CD4-positive, alpha-beta T cell treated with Interferon gamma for 1 hour (primary cell): ENCODE measurements at places on chromosomes 5 and 9.

DNA sequence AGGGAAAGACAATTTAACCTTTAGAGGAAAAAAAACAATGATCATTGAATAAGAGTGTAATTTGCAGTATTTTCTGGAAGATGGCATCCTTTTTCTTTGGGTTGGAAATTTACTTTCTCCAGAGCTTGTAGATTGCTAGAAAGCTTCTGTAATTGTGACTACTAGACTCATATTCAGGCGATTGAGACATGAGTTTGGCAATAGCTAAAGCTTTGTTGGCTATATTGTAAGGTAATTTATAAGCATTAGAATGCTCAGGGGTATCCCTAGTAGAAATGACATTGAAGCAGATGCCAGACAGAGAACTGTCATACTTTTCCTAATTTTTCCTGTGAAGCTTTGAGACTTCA lies 115.3 kb downstream of the UNC13B start:
- DNase-seq: no peak

DNA sequence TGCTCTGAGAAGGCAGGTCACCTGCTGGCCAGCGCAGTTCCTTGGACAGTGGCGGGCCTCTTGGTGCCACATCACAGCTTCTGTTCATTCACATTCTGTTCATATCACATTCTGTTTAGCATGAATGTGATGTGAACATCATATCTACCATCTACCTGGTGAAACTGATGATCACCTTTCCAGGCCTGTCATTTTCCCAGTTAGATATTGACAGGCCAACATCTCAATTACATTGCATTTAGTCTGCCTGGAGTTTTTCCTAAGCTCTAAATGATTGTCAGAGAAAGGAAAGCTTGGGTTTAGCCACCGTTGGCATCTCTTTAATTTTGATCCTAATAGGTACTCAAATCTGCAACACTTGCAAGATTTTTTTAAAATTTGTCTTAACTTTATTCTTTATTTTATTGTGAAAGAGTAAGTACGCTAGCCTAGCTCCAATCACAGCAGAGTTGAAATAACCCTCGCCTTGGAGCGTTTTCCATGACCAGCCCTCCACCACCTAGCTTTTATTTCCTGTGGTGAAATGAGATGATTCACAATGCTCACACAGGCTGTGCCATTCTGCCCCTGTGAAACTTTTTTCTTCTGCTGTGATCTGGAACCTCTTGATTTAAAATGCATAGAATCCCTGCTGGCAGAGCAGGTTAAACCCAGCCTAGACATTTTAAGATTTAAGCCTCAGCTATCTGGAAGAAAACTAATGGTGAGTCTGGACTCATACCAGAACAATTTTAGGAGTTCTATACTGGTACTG lies 225.0 kb downstream of the ESM1 start:
- no peak for DNase-seq

GRCh38 chr9:122780026-122780425 lies 8.7 kb upstream of the OR5C1 start:
- no peak for DNase-seq

- DNase-seq: no peak
Measured at GRCh38 chr5:176161431-176161830, 76.8 kb upstream of the SIMC1 start.

DNA sequence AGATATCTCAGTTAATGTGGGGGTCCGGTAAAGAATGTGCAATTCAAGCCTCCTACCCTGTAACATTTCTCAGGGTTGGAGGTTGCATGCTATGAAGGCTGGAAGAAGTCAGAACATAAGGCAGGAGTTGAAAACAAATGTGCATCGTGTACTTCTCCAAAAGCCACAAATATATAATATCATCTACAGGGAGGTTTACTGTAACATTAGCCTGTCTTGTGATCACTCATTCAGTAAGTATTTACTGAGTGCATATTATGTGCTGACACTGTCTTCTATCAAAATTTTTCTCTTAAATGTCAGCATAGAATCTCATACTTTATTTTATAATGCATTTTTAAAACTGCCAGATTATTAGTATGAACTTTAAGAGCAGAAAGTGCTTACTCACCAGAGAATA lies 105.6 kb upstream of the ZNF366 start:
- no peak for DNase-seq

DNA sequence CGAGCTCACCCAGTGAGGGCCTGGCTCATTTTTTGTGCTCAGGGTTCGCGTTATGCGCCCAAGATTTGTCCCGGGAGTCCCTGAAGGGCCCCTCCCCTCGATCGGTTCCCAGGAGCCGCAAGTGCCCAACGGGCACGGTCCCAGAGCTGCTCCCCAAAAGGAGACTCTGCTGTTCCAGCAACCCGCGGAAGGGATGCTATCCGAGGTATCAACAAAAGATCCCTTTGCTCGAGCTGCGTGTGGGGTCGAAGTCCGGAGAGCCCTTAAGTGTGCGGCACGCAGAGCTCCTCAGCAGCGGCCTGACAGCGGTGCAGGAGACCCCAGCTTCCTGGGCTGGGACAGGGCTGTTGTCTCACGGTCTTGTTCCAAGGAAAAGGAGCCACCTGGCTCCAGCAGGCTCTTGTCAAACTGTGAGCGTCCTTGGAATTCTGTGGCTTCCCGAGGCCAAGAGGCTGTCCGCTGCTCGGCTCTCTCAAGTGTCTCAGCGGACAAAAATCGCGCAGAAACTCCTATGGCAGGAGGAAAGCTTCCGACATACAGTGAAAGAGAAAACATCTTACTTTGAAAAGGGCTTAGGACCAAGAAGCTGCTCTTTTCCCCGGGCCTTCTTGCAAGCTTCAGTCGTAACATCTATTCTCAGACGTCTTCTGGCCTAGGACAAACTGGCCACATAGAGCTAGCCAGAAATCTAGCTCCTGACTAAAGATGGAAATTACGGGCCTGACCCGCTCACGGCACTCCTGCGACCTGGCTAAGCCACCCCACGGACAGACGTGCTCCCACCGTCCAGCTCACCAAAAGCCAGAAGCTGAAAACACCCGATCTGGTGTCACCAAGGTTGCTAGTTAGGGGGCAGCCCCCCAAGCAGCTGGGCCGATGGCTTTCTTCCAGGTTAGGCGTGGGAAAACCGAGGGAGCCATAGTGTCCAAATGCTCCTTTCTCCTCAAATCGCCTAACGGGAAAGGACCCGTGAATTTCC lies 2.6 kb upstream of the FOXB2 start:
- no peak for DNase-seq
